ENCODE measurements at places on chromosomes 13 and 19.
A peak's percentile ranks its signal among the peaks of the same experiment; 100 is the strongest.

DNA sequence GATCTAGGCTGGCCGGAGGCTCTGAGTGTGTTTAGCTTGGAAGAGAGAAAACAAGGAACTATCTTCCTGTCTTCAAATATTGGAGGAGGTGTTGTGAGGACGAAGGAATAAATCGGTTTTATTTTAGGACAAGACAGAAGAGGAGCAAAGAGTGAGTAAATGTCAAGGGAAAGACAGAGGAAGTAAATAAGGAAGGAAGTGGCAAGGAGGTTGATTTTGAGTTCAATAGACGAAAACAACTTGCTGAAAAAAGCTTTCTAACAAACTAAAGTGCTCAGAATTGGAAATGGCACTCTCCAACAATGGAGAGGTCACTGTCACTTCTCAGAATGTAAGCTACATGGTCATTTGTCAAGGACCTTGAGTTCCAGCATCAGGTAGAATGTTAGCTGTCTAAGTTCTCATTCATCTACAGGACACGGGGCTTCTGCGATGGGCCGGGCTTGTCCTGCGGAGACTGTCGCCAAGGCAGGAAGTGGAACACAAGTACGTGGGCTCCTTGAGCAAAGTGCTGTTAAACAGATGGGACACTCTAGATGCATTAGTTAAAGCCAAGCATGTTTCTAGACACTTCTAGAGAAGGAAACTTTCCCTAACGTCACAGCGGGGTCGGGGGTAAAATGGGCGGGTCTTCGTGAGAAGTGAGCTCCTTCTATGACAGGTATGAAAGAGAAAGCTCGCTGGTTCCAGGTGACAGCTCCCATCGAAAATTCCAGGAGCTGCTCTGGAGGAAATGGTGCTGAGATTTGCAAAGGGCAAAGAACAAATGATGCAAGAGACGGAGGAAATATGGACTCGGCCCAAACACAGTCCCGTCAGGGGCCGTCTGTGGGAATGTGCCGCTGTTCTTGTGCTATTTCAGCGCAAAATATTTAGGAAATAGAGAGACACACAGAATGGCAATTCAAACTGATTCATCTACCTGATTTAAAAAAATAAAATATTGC lies 103.9 kb upstream of the UBL3 start:
- DNase-seq: no peak

DNA sequence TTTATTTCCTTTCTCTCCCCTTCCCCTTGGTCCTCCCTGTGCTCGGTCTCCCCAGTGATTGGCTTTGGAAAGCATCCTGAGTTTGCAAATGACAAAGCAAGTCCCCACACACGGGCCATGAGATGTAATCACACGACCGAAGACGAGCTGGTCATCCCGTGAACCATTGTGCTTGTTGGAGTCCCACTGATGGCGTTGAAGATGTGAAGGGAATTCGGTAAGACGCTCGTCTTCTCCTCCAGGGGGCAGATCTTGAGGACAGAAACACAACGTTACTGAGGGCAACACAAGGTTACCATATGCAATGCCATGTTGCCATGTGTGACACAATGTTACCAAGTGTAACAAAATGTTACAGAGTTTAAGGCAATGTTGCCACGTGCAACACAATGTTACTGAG lies 42.0 kb upstream of the SLC15A1 start:
- DNase-seq: no peak

- DNase-seq: no peak
Measured at GRCh38 chr13:25080773-25081172, 15.2 kb upstream of the PABPC3 start.

GRCh38 chr19:49335071-49335783 lies at the start of gene CD37:
Gene CD37 (plus strand): TSS chr19:49335406. CDS start chr19:49335541, 135 bp downstream.
- no peak for DNase-seq

DNA sequence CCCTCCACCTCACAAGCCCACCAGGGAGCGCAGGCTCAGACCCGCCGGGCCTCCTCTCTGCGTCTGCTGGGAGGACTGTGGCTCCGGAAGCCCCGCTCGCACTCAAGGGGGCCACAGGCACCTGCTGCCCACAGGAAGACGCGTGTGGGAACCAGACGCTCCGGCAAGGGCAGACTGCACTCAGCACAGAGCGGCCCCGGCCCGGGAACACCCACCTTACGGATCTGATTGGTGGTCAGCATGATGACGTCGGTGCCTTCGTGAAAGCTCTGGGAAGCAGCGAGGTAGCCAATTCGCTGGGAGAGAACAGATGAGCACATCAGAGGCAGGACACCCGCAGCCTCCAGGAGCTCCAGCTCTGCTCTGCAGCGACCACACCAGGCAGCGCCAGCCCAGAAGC lies 14.6 kb downstream of the AP3D1 start:
- DNase-seq: no peak

- DNase-seq: no peak
Measured at GRCh38 chr19:44737238-44738071, 11.1 kb upstream of the BCL3 start.

GRCh38 chr13:42969565-42970172 lies 22.4 kb downstream of the EPSTI1 start:
- DNase-seq: no peak

DNA sequence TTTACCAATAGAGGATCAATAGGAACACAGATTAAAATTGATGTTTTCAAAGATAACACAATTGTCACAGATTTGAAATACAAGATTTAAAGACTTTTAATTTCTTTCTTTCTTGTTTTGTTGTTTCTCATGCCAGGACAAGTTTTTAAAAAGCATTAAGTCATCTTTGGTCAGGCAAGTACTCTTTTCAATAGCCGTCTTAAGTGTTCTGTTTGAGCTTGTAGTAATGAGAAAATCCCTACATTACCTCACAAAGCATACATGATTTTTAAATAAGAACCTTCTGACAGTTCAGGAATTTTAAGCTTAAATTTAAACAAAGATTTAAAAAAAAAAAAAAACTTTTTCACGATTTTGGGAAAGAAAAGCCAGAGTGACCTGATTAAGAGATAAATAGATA lies 216.3 kb upstream of the PRR20A start:
- no peak for DNase-seq

- DNase-seq: no peak
Measured at GRCh38 chr19:29564574-29565005, 38.8 kb downstream of the VSTM2B start.

DNA sequence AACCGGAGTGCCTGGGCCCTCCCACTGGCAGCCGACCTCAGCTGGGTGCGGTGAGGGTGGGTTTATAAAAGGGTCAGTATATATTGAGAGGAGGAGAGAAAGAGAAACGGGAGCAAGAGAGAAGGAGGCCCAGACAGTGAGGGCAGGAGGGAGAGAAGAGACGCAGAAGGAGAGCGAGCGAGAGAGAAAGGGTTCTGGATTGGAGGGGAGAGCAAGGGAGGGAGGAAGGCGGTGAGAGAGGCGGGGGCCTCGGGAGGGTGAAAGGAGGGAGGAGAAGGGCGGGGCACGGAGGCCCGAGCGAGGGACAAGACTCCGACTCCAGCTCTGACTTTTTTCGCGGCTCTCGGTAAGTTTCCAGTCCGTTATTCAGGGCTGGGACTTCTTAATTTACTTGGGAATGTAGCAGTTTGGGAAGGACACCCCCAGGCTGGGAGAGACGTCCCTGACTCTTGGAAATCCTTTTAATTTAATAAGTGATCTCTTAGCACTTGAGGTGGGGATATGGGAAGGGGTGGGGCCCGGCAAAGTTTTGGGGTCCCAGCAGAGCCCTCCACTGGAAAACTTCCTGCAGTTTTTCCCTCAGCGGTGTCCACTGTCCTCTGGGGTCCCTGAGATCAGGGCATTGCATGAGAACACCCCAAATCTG lies at the start of gene EMP3:
EMP3 (plus strand) TSS at position 288 of the 646 bp plus-strand sequence. CDS start 1,293 bp downstream, outside the sequence.
- no peak for DNase-seq

DNA sequence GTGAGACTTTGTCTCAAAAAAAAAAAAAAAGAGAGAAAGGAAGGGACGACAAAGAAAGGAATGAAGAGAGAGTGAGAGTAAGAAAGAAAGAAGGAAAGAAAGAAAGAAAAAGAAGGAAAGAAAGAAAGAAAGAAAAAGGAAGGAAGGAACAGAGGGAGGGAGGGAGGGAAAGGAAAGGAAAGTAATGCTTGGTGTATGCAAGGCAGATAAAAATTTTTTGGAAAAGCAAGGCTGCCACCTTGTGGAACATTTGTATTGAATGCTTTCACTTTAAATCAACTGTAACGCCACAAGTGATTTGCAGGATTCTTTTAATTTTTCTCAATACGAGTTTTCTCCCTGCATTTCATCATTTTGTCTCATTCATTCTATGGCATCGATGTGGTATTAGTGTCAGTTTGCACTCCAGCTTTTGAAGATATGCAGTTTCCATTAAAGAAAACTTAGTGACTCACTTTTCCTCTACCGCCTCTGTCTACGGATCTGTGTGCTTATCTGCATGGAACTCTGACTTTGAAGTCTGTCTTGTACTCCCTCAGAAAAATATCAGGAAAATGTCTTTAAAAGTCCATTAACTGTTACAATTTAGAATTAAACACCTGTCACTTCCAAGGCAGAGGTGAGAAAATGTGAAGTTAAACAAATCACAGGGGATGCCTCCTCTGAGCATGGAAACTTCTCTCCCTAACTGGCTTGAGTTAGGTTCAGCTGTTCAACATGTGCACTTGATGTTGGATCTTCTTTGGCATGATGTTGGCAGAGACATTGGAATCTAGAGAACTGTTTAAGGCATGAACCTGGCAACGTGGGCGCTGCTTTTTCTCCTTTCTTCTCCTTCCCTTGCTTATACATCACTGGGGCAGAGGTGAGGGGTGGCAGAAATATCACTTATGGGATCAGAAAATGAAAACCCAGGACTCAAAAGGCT lies 20.0 kb upstream of the ZDHHC20 start:
- no peak for DNase-seq

GRCh38 chr13:39099231-39099630 lies 61.0 kb downstream of the NHLRC3 start:
- DNase-seq: peak; percentile 34

GRCh38 chr19:8355631-8356402 lies 8.1 kb upstream of the ANGPTL4 start:
- DNase-seq: no peak

GRCh38 chr13:46386392-46387063 lies 524 bp downstream of the RUBCNL start:
- DNase-seq: no peak

DNA sequence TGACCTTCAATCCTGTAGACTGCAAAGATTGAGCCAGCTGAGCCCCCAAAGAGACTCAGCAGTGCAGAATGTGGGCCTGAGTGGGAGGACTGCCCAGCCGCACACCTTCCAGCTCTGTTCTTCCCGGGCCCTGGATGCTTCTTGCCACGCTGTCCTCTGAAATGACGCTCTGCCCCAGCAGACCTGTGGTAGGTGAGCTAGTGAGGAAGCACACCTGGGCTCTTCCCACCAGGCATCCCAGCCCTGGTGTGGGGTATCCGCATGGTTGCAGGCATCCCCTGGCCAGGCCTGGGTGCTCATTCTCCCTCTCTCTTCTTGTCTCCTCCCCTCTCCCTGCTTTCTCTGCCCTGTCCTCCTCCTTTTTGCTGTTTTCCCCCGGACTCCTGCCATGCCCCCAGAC lies 9.8 kb upstream of the MZF1 start:
- no peak for DNase-seq

GRCh38 chr19:7980168-7980567 lies 25.3 kb downstream of the ELAVL1 start:
- DNase-seq: no peak

- DNase-seq: peak; percentile 42
Measured at GRCh38 chr13:106143930-106144709, 391.3 kb downstream of the EFNB2 start.

DNA sequence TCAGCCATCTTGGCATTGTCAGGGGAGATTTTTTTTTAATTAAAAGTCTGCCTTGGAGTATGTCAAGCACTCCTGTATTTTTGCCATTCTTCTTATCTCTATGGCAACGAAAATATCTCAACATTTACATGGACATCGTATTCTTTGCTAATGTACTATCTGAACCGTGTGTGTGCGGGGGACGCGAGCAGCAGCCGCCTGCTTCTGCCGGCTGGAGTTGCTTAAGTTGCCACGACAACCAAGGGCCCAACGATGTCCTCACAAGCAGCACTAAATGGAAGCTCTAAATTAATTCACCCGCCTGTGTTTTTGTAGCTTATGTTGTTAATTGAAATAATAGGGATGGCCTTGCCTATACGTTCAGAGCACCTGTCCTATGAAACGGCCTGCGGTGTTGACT lies 309.5 kb downstream of the TEX29 start:
- DNase-seq: no peak

- DNase-seq: no peak
Measured at GRCh38 chr13:98214008-98214643, 37.1 kb upstream of the RNF113B start.

DNA sequence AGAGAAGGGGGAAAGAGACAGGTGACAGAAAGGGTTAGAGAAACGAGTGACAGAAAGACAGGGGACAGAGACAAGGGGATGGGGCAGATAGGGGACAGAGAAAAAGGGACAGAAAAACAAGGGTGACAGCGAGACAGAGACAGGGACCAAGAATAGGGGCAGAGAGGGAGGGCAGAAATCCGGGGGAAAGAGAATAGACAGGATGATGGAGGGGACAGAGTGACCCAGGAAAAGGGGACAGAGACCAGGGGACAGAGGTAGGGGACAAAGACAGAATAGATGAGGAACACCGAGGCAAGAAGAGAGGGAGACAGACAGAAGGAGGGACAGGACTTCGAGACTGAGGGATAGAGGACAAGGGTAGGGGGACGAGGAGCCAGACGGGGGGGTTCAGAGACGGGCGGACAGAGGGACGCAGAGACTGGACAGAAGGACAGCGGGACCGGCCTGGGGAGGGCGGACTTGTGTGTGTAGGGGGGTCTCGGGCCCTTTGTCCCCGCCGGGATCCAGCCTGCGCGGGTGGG lies 593 bp downstream of the CADM4 start:
- DNase-seq: no peak

DNA sequence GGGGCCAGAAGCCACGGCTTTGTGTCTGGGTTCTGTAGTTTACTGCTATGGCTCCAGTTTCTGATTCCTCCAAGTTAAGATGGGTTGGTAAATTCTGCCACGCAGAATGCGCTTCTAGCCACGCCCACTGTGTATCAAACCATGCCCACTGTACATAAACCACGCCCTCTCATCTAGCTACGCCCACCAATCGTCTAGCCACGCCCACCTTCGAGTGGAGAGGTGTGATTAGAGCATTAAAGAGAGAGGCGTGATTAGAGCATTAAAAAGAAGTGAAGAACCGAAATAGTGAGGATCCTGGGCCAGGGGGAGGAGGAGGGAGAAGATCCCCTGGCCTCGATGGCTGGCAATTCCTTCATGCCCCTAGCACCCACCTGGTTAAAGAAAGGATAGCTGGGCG lies 43.7 kb upstream of the ADGRE5 start:
- no peak for DNase-seq

All from NCI-H2081 treated with DMSO at 0.1 percent for 48 hours (cell line).